ENCODE measurements at places on chromosomes 3 and 15.
A peak's percentile ranks its signal among the peaks of the same experiment; 100 is the strongest.

DNA sequence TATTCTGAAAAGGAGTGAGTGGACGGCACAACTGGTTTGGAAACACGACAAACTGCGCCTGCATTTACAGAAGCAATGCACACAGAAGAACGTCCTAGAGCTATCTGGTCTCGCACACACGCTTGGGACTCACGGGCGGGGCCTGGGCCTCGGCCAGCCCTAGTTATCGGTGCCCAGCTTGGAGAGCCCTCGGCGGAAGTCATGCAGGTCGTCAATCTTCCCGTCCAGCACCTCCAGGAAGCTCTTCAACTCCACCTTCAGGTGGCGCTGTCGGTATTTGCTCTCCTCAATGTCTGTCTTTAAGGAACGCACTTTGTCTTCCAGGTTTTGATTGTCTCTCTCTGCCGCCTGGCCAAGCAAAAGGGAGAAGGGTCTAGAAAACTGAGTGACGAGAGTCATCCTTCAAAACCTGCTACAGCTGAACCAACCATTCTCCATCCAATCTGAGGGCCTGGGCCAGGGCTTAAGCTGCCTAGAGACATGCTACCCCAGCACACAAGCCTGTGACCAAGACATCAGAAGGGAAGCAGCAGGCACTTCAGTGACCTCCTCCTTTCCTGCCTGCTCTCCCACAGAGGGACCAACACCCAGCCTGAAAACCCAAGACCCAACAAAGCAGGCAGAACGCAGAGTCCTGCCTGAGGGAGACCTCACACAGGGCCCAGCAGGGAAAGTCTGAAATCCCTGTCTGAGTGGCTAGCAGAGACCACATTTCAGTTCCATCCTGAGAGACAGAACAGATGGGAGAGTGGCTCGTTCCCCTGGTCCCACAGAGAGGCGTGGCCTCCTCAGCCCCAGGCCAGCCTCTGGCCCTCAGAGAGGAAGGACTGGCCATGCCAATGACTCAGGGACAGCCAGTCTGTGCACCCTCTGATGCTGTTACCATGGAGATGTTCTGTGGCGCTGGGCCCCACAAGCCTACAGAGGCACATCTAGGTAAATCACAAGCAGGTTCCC lies 40.4 kb downstream of the WHAMM start:
- peak; percentile 78 for DNase-seq

- DNase-seq = no peak
Measured at GRCh38 chr3:189638276-189639031, 7.3 kb downstream of the TP63 start.

- DNase-seq = no peak
Measured at GRCh38 chr3:45464336-45465170, 76.2 kb downstream of the LARS2 start.

DNA sequence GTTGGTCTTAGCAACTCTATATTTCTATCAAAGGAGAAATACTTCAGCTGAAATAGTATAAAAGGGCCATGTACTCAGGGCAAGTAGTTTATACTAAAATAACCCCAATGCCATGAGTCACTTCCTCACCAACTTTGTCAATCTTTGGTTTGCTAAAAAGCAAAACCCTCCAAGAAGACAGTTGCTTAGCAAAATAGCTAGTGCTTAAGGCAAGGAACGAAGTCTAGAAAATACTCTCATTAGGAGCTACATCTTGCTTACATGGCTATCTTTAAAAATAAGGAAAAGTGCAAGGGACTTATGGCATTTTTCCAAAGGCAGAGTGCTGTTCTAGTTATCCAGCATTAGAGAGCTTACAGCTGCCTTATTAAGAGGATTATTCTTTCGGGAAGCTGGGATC lies 28.4 kb downstream of the P3H2 start:
- DNase-seq = no peak

- DNase-seq = no peak
Measured at GRCh38 chr3:59316688-59317275, 267.0 kb upstream of the CFAP20DC start.

GRCh38 chr3:21435871-21436270 lies 315.1 kb downstream of the ZNF385D start:
- DNase-seq = no peak

DNA sequence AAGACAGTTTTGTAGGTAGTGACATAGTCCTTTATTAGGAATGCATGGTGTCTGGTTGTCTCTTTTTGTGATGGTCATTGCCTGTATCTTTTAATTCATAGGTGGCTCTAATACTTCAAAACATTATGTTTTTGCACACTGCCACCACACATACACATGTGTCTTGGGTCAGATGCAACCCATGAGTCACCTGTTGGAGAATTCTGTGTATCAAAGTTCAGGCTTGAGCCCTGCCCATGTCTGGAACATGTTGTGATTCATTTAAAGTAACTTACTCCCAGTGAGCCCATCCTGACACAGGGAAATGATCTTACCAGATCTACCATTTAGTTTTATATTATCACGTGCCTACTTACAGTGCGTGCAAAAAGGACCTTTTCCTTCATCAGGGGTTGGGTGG lies 142.7 kb downstream of the GHSR start:
- no peak for DNase-seq

GRCh38 chr3:191328383-191328961 lies 722 bp upstream of the CCDC50 start:
- no peak for DNase-seq

GRCh38 chr15:70669006-70669602 lies 94.3 kb downstream of the UACA start:
- no peak for DNase-seq
